Activated T-cell treated with anti-CD3 and anti-CD28 coated beads, Interleukin-2, amount 50 U/mL, for 1 hour (primary cell): ENCODE measurements at places on chromosomes 11 and 22.

GRCh38 chr11:58786693-58787092 is 55.0 kb upstream of the GLYAT start:
- DNase-seq: no peak

GRCh38 chr22:40028098-40028425 is 33.3 kb downstream of the FAM83F start:
- no peak for DNase-seq

GRCh38 chr11:134543241-134543640 is 131.2 kb upstream of the B3GAT1 start:
- no peak for DNase-seq

GRCh38 chr11:115927823-115928329 is 423.7 kb upstream of the CADM1 start:
- no peak for DNase-seq

GRCh38 chr22:48899523-48900326 is 927.9 kb downstream of the BRD1 start:
- peak; percentile 4 for DNase-seq

DNA sequence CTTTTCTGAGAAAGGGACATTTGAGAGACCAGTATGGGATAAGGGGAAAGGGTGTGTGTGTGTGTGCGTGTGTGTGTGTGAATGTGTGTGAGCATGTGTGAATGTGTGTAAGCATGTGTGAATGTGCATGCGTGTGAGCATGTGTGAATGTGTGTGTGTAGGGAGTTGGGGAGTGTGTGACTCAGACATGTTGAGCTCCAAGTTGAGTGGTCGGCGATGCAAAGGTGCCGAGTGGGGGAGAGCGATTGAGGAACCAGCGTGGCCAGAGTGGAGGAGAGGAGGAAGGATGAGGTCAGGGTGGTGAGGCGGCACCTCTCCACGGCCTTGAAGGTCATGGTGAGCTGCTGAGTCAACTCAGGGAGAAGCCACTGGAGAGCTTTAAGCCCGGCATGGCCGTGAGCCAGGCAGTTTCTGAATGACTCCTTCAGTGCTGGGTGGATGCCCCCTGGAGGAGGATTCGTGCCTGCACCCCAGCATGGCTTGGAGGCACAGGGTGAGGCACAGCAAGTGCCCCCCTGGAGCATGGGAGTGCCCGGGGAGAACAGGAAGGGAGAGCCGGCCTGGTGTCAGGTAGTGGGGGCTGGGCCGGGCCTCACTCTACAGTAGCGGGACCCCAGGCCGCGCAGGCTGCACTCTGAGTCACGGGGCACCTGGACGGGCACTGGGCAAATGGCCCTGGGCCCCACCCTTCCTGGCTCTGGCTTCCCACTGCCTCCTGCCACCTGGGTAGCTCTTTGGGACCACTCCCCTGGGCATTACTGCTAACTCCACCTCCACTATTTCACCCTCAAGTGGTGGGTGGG is 8.2 kb upstream of the CCDC88B start:
- DNase-seq: peak; percentile 73

- peak; percentile 48 for DNase-seq
These were observed 42.4 kb downstream of the CACNA1I start for GRCh38 chr22:39612811-39613548.

DNA sequence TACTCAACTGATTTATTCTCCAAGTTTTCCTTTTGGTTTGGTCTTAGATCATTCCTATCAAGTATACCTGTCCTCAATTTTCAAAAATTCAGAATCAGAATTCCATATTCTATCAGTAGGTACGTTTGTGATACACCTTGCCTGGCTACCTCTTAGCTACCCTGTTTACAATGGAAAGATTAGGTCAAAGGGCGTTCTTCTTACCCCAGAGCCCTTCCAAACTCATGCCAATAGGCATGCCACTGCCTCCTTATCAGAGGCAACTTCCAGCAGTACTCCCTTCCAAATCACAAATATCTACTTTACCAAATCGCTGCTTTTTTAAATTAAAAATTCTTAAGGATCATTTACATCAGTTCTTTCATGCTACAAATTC is 1.0 kb downstream of the PATL1 start:
- no peak for DNase-seq

- peak; percentile 28 for DNase-seq
These were observed 774 bp downstream of the APOBEC3D start for GRCh38 chr22:39021552-39022250.

- peak; percentile 82 for DNase-seq
These were observed 30.5 kb downstream of the CTNND1 start for GRCh38 chr11:57792060-57792541.

GRCh38 chr11:74380746-74381439 is 17.3 kb downstream of the PGM2L1 start:
- DNase-seq: no peak

DNA sequence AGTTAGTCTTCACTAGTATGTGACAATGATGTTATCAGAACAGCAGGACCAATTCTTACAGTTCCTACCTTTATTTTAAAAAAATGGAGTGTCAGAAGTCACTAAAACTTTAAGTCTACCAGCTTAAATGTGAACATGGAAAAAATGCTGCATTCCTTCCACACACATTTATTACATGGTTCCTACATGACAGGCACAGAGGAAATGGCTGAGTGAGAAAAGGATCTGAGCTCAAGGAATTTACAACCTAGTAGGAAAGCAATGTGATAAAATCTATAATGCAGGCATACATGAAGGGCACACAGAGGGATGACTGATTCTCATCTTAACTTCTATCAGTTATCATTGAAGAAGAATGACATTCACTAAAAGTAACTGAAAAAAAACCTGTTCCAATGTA is 23.0 kb downstream of the CLDN25 start:
- DNase-seq: no peak

- DNase-seq: no peak
These were observed 80.4 kb downstream of the SLC1A2 start for GRCh38 chr11:35338921-35339320.

DNA sequence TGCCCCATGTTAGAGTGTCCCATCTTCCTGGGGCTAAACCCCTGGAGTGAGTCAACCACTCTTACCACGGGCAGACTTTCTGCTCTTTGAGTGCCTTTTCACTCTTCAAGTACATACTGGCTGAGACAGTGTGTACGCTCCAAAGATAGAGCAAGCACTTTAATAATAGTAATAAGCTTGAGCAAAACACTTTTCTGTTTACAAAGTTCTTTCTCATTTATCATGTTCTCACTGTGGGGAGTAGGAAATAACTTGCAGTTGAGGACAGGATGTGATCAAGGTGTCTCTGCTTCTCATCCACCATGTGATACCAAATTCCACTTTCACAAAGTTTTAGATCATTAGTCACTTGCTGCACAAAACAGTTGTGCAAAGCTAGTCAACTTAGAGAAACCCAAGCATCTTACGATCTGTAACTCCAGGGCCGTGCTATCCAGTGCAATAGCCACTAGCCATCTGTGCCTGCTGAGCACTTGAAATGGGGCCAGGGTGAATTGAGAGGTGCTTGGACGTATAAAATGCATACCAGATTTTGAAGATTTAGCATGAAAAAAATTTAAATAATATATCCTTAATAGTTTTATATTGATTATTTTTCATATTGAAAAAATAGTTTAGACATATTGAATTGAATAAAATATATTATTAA is 135.3 kb downstream of the KIF18A start:
- DNase-seq: no peak

DNA sequence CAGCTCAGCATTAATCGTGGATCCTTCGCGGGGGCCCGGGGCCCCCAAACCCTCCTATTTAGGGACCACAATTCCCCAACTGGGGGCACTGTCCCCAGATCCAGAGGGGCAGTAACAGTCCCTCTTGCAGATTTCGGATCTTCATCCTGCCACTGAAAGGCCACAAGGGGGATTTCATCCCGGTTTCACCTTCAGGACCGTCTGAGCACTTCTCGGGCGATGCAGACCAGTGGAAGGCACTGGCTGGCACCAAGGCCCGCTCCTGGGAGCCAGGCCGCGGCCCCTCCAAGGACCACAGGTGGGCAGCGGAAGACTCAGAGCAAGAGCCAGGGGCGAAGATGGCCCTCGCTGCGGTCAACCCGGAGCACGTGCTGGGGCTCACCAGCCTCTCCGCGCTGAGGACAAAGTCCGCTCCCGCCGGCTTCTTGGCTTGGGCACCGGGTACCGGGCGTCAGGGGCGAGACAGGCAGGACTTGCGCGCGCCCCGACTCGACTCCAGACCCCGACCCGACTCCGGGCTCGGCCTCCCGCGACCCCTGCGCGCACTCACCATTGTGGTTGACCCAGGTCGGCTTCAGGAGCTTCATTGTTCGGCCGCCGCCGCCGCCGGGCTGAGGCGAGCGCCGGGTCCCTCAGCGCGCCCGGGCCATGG is 517 bp downstream of the HIRA start:
- DNase-seq: peak; percentile 43

DNA sequence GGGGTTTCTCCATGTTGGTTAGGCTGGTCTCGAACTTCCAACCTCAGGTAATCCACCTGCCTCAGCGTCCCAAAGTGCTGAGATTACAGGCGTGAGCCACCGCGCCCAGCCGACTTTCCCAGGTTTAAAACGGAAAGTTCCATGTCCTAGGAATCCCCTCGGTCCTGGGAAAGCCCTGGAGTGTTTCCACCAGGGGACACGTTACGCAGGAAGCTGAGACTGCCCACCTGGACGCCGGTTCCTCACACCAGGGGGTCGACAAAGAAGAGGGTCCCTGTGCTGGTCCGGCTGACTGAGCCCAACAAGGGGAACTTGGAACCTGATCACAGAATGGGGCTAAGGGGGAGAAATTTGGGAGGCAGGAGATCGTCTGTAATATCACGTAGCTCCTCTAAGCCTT is 3.5 kb upstream of the B4GALNT4 start:
- no peak for DNase-seq

DNA sequence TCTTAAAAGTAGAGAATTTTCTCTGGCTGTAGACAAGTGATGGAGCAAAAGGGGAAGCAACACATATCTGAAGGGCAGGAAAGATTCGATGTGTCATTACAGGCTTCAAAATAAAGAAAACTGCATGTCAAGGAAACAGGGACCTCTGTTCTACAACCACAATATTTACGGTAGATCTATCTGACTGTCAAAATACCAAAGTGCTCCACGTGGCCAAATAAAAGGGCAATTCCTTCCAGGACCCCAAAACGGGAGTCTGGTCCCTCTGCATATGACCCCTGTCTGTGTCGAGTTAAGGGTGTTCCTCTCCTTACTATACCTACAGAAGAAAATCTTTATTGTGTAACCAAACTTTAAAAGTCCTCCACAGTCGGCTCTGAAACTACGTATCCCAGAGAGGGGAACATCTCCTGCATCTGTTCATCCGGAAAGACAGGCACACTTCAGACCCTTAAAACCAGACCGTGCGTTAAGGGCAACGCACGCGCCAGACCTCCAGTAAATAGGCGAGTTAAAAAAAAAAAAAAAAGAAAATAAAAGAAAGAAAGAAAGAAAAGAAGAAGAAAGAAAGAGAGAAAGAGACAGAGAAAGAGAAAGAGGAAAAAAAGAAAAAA is 756 bp downstream of the CLNS1A start:
- no peak for DNase-seq

DNA sequence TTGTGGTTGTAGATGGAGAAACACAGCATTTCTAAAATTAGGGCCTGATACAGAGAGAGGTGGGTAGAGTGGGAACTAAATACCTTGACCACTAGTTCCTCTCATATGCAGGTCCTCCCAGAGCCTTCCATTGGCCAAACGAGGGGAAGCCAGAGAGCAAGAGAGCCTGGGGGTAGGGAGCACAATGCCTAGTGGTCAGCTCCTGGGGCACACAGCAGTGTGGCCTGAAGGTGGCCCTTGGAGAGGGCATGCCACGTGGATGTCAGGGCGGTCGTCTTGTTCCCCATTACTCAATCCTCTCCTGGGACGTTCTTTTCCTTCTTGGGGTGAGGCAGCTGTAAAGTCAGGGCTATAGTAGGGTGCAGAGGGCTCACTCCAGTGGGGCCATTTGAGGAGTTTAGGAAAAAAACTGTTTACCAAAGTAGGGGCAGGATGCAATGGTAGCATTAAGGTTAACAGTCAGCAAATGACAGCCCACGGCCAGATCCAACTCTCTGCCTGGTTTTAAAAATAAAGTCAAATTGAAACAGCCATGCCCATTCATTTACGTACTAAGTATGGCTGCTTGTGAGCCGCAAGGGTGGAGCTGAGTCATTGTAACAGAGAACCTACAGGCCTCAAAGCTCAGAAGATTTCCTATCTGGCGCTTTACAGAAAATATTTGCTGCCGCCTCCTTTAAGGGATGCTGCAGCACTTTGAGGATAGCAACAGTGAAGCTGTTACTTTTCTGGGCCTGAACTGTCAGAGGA is 7.6 kb downstream of the MYO18B start:
- DNase-seq: no peak

- DNase-seq: no peak
These were observed at the start of gene FAT3 for GRCh38 chr11:92224407-92225124. Gene FAT3, plus strand, starts transcription at chr11:92224818. Its CDS starts 127,295 bp downstream, at chr11:92352113.

- no peak for DNase-seq
These were observed 44.3 kb upstream of the TTC12 start for GRCh38 chr11:113270080-113270479.

- DNase-seq: no peak
These were observed 29.4 kb upstream of the DRD2 start for GRCh38 chr11:113504586-113504985.

DNA sequence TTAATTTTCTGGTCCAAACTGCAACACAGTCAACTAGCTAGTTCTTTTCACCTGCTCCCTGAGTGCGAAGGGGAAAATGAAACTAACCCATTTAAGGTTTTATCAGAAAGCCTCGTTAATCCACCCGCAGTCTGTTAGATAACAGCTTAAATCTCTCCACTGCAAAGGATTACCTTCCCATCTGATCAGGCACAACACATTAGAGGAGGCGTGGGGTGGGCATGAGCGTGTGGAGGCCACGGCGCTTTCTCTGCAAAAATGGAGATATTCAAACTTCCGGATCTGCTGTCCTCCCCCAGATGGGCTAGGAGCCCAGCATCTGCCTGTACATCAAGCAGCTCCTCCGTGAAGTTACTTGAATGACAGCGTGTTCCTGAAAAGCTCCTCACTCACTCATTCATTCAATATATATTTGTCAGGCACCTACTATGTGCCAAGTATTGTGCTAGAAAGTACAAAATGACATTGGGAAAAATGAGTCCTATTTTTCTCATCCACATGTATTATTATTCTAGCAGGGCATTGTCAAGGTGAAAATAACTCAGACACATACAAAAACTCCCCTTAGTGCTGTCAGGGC is 13.5 kb upstream of the ANKK1 start:
- DNase-seq: no peak

DNA sequence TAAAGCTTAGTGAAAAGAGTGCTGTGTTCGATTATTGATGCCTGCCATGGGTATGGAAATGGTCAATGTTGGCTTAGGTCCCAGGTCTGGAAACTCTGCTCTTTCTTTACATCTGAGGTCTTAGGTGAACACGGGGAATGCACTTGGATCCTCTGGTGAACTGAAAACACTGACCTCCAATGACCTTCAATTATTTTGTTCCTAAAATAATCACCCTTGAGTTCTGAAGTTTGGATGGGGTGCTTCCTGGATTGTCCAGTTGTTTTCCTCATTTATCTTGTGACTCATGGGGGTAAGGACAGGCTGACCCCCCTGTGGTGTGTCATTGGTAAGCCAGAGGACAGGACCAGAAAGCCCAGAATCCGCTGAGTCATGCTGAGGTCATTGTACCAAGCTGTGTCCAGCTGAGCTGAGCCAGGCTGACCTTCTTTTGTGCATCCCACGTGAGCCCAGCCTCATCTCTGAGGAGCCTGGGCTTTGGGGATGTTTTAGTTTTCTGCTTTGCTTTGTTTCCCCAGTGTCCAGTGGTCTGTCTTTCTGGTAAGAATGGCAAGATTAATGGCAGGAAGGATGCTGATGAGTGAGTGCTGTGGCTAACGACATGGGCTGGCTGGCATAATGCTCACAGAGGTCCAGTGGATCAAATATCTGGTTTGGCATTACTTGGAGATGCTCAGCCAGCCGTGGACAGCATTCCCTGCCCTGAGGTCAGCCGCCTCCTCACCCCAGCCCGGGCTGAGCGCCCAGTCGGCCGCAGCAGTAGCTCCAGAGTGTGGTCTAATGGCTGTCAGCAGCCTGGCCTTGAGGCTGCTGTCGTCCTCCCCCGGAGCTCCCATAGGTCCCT is 35.6 kb downstream of the AMPD3 start:
- no peak for DNase-seq
